Immature natural killer cell (primary cell): ENCODE measurements at places on chromosomes 16 and 17.

GRCh38 chr16:81632392-81633146, 146.5 kb upstream of the PLCG2 start:
- peak; percentile 80 for DNase-seq

GRCh38 chr16:17643935-17644334, 173.2 kb upstream of the XYLT1 start:
- DNase-seq: no peak

GRCh38 chr16:86072328-86073102, 173.6 kb downstream of the IRF8 start:
- DNase-seq: no peak

DNA sequence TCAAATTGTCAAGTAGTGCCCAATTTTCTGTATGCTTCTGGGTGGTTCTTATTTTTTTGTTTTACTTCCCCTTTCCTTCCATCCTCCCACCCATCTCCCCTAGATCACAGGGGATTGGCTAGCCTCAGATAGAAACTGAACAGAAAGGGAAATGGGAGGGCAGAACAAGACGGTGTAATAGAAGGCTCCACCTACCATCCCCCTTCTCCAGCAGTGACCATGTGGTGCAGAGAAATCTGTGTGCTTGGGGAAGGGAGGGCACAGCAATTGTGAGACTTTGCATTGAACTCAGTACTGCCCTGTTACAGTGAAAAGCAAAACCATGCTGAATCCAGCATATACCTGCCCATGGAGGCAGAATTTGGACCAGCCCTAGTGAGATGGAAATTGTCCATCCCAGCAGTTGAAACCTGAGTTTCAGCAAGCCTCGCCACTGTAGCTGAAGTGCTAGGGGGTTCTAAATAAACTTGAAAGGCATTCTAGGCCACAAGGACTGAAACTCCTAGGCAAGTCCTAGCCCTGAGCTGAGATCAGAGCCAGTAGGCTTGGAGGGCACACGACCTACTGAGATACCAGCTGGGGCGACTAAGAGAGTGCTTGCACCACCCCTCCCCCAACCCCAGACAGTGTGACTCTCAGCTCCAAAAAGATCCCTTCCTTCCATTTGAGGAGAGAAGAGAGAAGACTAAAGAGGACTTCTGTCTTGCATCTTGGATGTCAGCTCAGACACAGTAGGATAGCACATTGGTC, 5.2 kb downstream of the SLFN11 start:
- peak; percentile 55 for DNase-seq

DNA sequence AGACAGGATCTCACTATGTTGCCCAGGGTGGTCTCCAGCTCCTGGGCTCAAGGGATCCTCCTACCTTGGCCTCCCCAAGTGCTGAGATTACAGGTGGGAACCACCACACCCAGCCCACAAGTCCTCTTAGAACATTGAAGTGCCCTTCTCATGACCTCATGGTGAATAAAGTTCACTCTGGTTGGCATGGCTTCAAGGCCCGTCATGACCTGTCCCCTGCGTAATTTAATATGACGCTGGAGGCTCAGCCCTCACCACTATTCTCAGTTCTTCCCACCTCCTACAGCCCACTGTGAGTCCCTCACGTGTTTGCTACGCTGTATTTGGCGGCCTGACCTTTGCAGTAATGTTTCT, 1.9 kb downstream of the ENDOV start:
- DNase-seq: no peak

- DNase-seq: no peak
Observed at GRCh38 chr17:72501404-72502370, 380.9 kb downstream of the SOX9 start.

DNA sequence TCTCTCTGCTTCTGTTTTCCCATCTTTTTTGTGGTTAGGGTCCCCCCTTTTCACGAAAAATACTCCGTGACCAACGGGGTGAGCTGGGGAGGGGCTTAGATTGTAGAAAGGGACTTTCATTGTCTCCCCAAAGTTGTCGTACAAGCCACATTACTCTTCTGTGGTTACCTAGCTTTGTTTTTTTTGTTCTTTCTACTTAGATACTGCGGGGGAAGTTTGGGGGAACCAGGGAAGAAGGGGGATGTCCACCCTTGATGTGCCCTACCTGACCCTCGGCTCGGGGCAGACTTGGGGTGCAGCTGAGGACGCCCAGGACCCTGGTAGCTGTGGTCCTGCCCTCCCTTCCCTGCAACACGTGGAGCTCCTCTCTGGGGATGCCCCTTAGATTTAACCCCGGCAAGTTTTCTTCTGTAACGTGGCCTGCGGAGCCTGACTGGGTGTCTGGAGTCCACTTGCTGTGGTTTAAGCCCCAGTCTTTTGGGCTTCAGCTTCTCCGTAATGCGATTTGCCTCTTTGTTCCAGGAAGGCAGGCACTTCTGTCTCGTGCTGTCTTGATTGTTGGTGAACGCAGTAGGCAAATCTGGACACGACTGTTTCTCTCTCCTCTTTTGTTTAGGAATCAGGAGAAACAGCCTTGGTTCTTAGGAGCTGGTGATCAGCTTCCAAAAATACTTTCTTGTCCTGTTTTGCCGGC, 892 bp downstream of the ABCC1 start:
- DNase-seq: peak; percentile 31

GRCh38 chr17:8518326-8518725, 82.6 kb downstream of the NDEL1 start:
- no peak for DNase-seq

- no peak for DNase-seq
Observed at GRCh38 chr17:9237661-9238301, 216.5 kb downstream of the NTN1 start.

- DNase-seq: no peak
Observed at GRCh38 chr17:38961413-38961812, 5.8 kb downstream of the FBXO47 start.

DNA sequence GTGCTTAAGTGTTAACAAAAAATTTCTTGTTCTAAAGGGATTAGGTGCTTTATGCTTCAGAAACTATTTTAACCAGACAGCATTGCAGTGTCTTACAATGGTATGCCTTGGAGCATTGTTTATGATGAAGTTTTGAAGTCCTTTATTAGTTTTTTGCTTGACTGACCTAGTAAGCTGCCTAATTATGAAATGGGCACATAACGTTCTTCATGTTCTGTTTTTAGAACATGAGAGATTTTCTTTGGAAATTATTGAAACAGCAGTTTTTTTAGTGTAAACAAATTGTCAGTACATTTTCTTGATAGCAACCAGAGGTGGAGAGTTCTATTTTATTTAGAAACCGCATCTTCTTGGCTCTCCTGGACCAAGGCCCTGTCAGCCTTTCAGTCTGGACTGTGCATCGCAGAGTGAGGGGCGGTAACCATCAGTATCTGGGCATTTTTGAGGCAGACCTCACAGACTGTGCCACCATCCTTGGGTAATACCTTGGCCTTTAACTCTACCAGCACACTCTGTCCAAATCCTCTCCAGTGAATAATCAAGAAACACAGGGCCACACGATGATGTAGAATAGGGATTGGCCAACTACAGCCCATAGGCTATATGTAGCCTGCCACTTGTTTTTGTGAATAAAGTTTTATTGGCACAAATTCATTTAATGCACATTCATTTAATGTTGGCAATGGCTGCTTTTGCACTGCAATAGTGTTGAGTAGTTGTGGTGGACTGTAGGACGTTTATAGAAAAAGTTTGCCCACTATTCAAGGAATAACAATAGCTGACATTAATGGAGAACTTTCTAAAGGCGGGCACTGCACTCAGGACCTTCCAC, 81.1 kb downstream of the VPS35L start:
- DNase-seq: no peak

GRCh38 chr17:32350666-32351418, 885 bp downstream of the ZNF207 start:
- DNase-seq: peak; percentile 62

DNA sequence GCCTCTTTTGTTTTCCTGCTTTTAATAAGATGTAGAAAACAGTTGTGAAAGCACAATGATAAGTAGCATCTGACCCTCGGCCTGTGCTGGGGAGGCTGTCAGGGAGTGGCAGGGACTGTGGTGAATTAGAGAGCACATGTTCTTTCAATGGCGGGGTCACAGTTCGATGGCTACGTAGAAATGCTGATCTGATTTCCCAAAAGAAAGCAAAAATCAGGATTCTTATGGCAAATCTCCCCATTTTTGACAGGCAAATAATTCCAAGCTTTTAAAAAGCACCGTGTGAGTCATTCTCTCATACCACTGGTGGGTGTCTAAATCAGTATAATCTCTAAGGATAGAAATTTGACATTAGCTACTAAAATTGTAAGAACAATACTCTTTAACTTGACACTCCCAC, 4.2 kb upstream of the MAPK7 start:
- DNase-seq: no peak

- no peak for DNase-seq
Observed at GRCh38 chr17:26963163-26963503, 330.8 kb upstream of the WSB1 start.

- DNase-seq: no peak
Observed at GRCh38 chr16:20225228-20225733, 102.0 kb downstream of the GP2 start.

DNA sequence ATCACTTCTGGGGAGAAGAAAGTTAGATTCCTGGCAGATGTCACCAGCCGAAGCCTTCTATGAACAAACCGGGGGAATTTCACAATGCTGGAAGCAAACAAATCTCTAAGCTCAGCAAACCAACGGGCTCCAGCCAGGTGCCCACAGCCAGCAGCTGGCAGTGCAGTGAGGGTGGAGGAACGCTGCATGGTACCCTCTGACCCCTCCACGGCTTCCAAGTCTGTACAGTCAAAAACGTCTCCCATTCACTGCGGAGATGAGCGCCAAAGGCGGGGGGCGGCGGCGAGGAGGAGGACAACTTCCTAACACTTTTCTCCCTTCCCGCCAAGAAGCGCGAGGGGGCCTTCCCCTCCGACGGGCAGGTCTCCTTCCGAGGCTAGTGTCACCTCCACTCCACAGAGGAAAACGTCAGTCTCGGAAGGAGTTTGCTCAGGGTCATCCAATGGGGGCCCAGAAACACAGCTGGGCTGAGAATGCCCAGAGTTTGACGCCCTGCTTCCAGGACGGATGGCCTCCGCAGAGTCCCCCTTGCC, 924 bp downstream of the ZNF598 start:
- DNase-seq: no peak

DNA sequence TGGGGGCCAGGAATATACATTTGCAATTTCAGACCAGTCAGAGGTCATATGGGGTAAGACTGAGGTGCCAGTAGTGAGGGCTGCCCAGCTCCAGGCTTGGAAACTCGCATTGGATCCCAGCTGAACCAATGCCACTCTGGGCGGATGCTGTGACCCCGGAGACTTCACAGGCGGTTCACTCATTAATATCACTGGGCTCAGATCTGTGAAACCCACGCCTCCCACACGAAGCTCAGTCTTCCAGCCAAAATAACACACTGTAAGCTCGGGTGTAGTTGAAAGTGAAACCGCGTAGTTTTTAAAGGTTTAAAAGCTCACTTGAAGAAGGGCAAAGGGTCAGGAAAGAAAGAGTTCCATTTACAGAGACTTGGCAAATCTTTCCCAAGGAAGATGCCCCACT, 254.8 kb downstream of the FOXL1 start:
- peak; percentile 3 for DNase-seq

- no peak for DNase-seq
Observed at GRCh38 chr16:19094542-19095365, 19.0 kb upstream of the ITPRIPL2 start.

- DNase-seq: peak; percentile 56
Observed at GRCh38 chr17:41962768-41963434, 3.7 kb upstream of the CNP start.

GRCh38 chr17:72711521-72712310, 380.8 kb downstream of the SLC39A11 start:
- no peak for DNase-seq

GRCh38 chr17:34409352-34409751, 46.3 kb upstream of the CCL1 start:
- DNase-seq: no peak

GRCh38 chr16:68251832-68252231, 6.7 kb downstream of the PLA2G15 start:
- no peak for DNase-seq

DNA sequence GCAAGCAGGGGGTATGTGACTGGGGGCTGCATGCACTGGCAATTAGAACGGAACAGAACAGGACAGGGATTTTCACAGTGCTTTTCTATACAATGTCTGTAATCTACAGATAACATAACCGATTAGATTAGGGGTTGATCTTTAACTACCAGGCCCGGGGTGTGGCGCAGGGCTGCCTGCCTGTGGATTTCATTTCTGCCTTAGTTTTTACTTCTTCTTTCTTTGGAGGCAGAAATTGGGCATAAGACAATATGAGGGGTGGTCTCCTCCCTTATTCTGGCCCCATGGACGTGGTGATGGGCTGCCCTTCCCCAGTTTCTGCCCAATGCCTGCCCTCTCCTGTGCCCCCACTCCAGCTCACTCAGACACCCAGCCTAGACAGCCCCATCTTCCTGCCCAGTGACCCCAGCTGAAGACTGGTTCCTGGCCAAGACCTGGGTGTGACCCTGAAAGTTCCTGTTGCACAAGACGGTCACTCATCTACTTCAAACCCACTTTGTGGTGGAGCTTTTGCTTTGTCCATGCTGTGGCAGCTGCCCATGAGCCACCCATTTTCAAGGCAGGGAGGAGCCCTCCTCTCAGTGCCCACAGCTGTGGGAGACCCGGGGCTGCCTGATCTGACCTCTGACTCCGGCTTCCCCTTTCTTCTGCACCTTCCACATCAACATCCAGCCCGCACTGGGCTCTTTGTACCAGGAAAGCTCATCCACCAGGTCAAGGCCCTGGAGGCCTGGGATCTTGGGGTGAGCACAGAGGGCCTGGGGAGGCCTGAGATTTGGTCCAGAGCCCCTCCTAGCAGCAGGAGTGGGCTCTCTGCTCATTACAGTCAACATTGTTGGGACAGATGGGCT, 18.6 kb downstream of the ALOX12B start:
- DNase-seq: no peak

DNA sequence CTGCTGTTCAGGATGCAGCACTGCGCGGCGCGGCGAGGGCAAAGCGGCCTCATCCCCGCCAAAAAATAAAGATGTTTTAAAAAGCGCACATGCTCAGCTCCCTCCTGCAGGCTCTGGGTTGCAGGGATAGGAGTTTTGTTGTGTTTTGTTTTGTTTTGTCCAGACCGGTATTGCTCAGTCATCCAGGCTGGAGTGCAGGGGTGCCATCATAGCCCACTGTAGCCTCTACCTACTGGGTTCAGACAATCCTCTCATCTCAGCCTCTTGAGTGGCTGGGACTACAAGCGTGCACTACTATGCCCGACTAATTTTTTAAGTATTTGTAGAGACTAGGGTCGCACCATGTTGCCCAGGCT, 636 bp downstream of the WWOX start:
- DNase-seq: no peak

GRCh38 chr16:63702981-63703590, 1418.8 kb downstream of the CDH11 start:
- DNase-seq: no peak

- DNase-seq: peak; percentile 50
Observed at GRCh38 chr16:81445966-81446906, 1.6 kb downstream of the CMIP start.

GRCh38 chr17:60840456-60840855, 162.8 kb downstream of the BCAS3 start:
- no peak for DNase-seq

- DNase-seq: no peak
Observed at GRCh38 chr17:55661256-55661758, 61.4 kb downstream of the TMEM100 start.

GRCh38 chr16:84507011-84507982, 2.8 kb upstream of the MEAK7 start:
- no peak for DNase-seq
